ENCODE measurements at places on chromosomes 1 and 21. TPM values are rescaled to one million over a fixed set of nuclear protein-coding genes. Genes with fewer than 3 reads are reported as not detected.

The LIN9 gene
- total RNA-seq = 34.4 TPM

The NTMT2 gene
- total RNA-seq = not detected

The CDA gene
- total RNA-seq = 0.96 TPM

The LENEP gene
- not detected for total RNA-seq

The PIGR gene
- total RNA-seq = not detected

DNA sequence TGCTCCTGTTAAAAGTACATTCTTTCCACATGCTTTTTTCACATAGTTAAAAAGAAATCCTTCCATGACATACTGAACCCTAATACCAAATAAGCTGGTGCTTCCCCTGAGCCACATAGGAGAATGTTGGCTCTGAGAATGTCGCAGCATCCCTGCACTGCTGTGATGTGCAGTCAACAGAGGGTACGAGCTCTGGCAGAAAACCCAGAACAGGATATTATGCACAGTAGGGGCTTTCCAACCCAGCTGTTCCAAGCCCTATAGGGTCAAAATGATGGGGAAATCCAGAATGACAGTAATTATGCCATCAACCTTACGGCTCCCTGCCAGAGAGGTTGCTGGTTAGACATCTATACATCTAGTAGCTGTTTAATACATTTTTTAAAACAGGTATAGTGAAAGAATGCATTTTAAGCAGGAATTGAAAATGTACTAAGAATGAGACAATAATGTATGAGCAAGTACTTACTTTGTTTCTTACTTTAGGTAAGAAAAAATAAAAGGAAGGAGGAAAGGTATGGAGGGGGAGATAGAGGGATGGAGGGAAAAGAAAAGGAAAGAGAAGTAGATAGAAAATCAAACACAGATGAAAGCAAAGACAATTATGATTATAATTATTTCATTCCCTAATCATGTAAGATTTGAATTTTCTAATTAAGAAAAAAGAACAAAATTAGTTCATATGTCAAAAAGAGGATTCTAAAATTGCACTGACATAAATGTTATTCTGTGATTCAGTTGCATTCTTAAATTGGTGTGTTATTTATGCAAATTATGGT lies 126.0 kb downstream of the NR5A2 start:
- no peaks in the 10 kb centered on the region for H3K36me3 ChIP-seq
- no peaks in the 10 kb centered on the region for H3K4me1 ChIP-seq
- no peak overlapping the region for H3K27ac ChIP-seq
- H3K4me3 ChIP-seq = no peak overlapping the region
- H3K27me3 ChIP-seq = no peaks in the 10 kb centered on the region

GRCh38 chr1:116871779-116872146 lies 38.0 kb upstream of the PTGFRN start:
- peaks cover 7% of the 10 kb centered on the region for H3K4me1 ChIP-seq
- DNase-seq = no peak
- no peak overlapping the region for H3K27ac ChIP-seq
- no peaks in the 10 kb centered on the region for H3K36me3 ChIP-seq
- no peaks in the 10 kb centered on the region for H3K27me3 ChIP-seq

DNA sequence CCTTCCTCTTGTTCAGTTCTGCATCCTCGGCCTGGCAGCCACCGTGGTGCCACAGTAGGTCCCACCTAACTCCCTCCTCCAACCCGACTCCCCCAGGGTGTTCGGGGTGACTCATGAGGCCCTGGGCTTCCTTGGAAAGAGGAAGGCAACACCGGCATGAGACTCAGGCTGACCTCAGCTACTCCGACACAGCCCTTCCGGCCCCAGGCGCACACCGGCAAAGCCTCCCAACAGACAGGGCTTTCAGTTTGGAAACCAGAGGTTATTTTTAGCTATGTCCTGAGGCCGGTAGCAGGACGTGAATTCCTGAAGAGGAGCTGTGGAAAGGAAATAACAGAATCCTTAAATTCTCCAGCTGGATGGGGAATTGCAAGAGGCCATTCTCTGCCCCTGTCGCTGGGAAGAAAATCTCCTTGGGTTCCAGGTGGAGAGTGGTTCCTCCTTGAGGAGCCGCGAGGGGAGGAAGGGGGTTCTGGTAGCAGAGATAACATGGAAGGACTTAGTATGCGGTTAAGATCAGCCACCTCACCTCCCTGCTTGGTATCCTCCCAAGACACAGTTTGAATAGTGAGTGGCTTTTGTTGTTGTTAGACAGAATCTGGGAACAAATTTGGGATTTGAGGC lies 24.4 kb downstream of the PLXNA2 start:
- no peaks in the 10 kb centered on the region for H3K36me3 ChIP-seq
- no peak overlapping the region for H3K4me3 ChIP-seq
- DNase-seq = no peak

GRCh38 chr1:174158767-174159251 lies 511 bp upstream of the RABGAP1L start:
- H3K4me3 ChIP-seq = peak overlapping the region; percentile 85
- peaks cover 7% of the 10 kb centered on the region for H3K4me1 ChIP-seq
- DNase-seq = no peak
- no peaks in the 10 kb centered on the region for H3K36me3 ChIP-seq
- no peak overlapping the region for H3K27ac ChIP-seq

DNA sequence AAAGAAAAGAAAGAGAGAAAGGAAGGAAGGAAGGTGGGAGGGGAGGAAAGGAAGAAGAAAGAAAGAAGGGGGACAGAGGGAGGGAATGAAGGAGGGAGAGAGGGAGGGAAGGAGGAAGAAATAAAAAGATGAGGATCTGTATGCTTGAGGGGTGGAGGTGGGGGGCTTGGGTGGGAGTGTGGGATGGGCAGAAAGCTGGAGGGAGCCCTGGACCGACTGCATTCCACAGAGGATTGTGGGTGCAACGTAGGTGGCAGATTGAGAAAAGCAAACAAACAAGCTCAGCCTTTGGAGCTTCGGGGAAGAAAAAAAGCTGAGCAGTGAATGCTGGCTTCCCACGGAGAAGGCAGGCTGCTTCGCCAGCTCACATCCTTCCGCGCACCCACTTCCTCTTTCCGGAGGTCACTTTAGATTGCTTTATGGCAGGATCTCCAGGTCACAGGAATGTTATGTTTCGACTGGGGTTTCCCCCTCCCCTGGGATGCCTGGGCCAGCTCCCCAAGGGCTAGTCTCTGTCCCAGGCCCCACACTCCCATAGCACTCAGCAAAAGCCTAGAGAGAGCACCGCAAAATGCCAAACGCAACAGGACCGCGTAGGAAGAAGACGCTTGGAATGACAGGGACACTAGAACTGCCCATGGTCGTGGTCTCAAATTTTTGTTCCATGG lies 20.7 kb upstream of the LGALS8 start:
- H3K4me1 ChIP-seq = peaks cover 4% of the 10 kb centered on the region
- no peaks in the 10 kb centered on the region for H3K36me3 ChIP-seq

- no peaks in the 10 kb centered on the region for H3K27me3 ChIP-seq
- H3K4me1 ChIP-seq = no peaks in the 10 kb centered on the region
- DNase-seq = no peak
- no peak overlapping the region for H3K4me3 ChIP-seq
Measured at GRCh38 chr21:46011267-46011967, 29.8 kb downstream of the COL6A1 start.

- DNase-seq = no peak
- no peaks in the 10 kb centered on the region for H3K36me3 ChIP-seq
- H3K27me3 ChIP-seq = no peaks in the 10 kb centered on the region
Measured at GRCh38 chr1:187692799-187693198, 864.0 kb downstream of the PLA2G4A start.

DNA sequence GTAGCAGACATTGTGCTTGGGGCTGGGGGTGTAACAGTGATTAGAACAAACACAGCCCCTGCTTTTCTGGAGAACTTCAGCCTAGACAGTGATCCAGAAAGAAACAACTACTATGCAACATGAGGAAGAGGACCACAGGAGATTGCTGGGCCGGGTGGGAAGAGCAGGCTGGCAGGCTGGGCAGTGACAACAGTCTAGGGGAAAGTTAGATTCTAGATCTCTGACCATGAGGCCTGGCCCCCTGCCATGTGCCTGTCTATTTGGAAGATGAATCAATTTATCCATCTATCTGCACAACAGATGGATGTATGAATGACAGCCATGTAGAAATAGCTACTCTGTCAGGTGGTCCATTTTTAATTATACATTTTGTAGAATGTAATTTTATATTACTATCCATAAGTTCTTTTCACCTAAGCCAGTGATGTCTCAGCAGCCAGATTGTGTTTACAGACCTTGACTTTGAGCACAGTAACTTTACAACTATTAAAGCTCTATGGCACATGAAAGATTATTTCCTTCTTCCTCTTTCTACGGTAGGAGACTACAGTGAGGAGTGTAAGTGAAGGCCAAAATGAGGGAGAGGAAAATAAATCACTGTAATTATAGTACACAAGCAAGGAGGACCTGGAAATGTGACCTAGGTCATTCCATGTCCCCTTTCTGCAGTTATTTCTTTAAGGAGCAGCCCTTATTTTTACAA lies 15.5 kb downstream of the CLIC6 start:
- H3K27ac ChIP-seq = no peak overlapping the region
- DNase-seq = no peak
- no peak overlapping the region for H3K4me3 ChIP-seq

DNA sequence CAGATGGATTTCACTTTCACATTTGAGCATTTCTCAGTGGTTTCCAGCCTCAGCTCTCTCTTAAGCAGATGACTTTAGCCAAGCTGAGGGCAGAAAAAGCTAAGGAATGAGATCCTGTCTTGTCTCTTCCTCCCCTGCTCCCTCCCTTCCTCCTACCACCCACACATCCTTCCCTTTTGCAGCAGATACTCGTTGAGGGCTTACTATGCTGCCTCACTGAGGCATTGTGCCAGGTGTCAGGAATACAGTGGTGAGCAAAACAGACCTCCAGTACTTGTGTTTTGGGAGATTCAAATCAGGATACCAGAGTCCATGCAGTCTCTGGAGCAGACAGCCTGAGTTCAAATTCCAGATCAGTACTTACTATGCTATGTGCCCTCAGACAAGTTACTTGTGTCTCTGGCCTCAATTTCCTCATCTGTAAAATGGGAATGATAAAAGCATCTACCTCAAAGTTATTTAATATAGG lies 43.2 kb downstream of the KIF26B start:
- DNase-seq = no peak
- H3K4me1 ChIP-seq = peaks cover 52% of the 10 kb centered on the region
- no peaks in the 10 kb centered on the region for H3K36me3 ChIP-seq

DNA sequence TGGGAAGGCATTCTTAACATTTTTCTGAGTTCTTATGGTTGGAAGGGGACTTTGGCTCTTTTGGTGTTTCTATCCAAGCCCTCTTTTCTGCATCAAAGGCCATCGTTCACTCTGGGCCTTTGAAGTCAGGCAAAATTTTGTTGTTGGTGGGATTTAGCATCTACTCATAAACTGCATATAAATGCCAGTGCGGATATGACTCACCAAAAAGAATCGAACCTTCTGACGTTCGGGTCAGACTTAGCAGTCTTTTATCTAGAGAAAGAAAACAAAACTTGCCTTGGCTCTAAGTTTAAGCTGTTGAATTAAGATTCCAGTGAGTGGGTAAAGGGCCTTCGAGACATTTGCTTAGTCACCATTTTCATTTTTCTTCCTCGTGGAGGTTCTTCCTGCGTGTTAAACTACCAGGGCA lies 51.4 kb downstream of the EVA1C start:
- no peak for DNase-seq
- H3K4me3 ChIP-seq = no peak overlapping the region
- H3K36me3 ChIP-seq = no peaks in the 10 kb centered on the region

DNA sequence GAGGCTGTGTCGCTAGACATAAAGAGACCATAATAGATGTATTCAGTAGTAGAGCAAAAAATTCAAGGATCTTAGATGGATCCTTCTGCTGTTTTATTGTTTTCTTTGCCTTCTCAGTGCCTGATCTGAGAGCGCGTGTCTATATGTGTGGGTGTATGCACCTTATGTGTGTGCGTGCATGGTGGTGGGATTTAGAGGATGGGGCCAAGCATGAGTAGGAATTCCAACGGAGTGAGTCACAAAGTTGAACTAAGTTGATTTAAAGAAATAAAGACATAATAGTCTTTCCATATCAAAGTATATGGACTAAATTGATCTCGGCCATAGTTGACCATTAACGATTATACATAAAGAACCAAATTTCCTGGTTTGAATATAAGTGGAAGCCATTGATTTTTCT lies 178.7 kb downstream of the CYYR1 start:
- no peaks in the 10 kb centered on the region for H3K4me1 ChIP-seq
- no peaks in the 10 kb centered on the region for H3K27me3 ChIP-seq
- no peaks in the 10 kb centered on the region for H3K36me3 ChIP-seq
- H3K27ac ChIP-seq = no peak overlapping the region

- no peak overlapping the region for H3K27ac ChIP-seq
- no peak overlapping the region for H3K4me3 ChIP-seq
- no peaks in the 10 kb centered on the region for H3K4me1 ChIP-seq
- no peak for DNase-seq
Measured at GRCh38 chr1:85638412-85638811, 57.9 kb downstream of the CCN1 start.

DNA sequence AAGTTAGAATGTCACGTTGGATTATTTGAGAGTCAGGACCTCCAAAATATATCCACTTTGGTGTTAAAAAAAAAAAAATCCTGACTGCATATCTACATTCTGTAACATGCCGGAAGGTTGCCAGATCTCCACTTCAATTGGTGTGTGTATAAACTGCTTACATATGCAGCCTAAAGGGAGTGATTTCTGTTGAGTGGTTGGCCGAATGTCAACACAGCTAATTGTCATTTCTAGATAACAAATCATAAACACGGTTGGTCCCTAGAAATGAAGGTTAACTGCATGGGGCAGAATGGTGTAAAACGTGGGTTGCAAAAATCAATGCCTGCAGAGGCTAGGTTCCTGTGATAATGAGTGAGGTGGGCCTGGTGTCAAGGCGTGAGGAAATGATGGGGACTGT lies 15.0 kb upstream of the ROR1 start:
- DNase-seq = no peak
- peaks cover 18% of the 10 kb centered on the region for H3K4me1 ChIP-seq
- no peak overlapping the region for H3K27ac ChIP-seq
- H3K27me3 ChIP-seq = no peaks in the 10 kb centered on the region

DNA sequence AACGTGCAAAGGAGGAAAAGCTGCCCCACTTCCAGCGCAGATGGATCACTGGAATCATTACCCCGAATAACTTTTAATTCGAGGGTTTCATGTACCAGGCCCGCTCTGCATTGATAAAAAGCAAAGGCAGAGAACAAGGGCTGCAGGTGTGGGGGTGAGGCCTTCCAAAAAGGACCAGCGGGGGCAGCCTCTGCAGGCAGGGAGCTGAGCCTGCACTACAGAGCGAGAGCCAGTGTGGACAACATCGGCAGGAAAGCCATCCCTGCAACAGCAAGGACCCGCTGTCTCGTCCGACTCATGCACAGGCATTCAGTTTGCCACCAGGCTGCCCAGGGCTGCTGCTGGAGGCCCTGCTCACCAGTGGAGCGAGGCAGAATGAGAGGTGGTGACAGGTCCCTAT lies 27.1 kb upstream of the AJAP1 start:
- H3K4me1 ChIP-seq = no peaks in the 10 kb centered on the region
- H3K27me3 ChIP-seq = no peaks in the 10 kb centered on the region
- no peaks in the 10 kb centered on the region for H3K36me3 ChIP-seq
- H3K27ac ChIP-seq = no peak overlapping the region
- peak; percentile 24 for DNase-seq

GRCh38 chr1:21896026-21896425 lies 41.1 kb downstream of the HSPG2 start:
- peaks cover 7% of the 10 kb centered on the region for H3K4me1 ChIP-seq
- no peak for DNase-seq
- no peak overlapping the region for H3K4me3 ChIP-seq
- no peak overlapping the region for H3K27ac ChIP-seq
- no peaks in the 10 kb centered on the region for H3K36me3 ChIP-seq
- H3K27me3 ChIP-seq = no peaks in the 10 kb centered on the region
